ENCODE measurements at places on chromosomes 2 and 18.
A peak's percentile ranks its signal among the peaks of the same experiment; 100 is the strongest.

DNA sequence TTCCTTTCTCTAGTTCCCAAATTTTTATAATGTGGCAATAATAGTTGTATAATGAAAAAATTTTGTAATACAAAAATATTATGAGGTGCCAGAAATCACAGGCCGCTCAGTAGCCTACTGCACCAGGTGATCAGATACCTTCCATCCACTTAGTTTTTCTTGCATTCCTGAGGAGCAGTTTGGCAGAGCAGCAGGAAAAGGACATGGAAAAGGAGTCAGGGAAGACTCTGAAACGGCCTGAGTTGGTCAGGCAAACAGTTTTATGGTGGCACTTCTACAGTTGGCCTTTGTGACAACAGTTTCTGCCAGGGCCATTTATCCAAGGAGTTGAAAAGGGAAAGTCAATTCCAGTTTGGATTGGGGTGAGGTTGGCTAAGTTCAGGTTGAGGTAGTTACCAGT lies 165.4 kb upstream of the ALPP start:
- no peak for DNase-seq

DNA sequence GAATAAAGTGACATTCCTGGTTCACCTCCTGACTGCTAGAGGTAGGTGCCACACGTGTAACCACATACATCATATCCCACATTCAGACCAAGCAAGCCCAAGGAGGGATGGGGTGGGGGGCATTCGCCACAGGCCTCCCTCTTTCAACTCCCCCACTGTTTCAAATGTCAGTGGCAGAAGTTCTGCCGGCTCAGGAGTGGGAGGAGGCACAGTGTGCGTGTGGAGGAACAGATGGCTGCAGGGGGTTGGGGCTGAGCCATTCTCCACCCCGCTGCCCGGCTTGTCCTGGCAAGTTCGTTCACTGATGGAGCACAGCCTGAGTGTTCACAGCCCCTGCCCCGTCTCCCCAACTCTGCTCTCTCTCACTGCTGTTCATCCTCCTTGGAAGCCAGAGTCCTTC lies 75.4 kb upstream of the TANC1 start:
- no peak for DNase-seq

- no peak for DNase-seq
Measured at GRCh38 chr2:231015478-231015877, 19.6 kb downstream of the SPATA3 start.

DNA sequence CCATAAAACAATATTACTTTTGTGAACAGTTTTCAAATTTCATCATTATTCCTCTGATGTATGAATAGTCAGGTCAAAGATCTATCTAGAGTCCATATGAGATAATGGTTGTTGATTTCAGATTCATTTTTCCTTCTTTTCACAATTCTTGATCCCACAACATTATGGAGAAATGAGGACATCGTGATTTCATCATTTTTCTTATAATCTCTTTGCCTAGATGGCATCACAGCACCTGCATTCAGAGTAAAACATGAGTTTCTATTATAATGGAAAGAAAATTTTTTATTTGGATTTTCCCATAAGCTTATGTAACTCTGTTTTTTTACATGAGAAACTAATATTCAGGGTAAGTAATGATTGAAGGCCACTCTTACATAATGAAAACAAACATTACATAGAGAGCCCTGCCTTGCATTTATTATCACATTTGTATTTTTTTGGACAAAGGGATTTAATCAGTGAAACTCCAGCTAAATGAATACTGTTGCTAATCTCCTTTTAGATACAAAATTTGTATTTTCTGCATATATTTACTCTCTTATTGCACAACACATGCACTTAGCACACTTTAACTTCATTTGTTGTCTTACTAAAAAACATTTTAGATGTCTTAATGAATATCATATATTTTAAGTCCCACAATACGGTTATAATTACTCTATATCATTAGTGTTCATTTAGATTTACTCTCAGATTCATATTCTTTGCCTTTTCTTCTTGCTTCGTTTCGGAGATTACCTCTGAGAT lies 188.4 kb upstream of the KYNU start:
- no peak for DNase-seq

DNA sequence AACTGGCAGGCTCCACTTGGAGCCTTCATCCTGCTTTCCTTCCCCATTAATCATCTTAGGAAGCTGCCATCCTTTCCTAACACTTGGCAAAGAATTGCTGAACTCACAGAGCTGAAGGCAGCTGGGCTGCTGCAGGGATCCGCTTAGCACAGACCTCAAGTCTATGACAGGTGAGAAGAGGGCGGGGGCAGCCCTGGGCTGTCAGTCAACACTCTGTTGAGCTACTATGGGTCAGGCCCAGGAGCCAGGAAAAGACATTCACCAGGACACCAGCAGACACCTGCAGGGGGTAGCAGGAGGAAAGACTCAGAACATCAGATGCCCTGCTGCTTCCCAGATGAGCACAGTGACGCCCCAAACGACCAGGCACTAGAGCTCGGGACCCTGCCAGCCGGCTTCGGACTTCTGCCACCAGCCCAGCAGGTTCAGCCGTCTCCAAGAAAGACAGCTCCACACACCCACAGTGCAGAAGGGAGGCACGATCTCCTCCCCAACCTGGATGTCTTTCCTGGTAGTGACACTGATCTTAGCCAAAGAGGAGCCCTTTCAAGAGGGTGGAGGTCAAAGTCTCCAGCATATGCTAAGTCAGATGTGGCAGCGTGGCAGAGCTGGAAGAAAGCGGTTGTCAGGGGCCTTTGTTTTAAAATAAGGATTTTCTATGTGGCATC lies 55.2 kb downstream of the SNORC start:
- no peak for DNase-seq

DNA sequence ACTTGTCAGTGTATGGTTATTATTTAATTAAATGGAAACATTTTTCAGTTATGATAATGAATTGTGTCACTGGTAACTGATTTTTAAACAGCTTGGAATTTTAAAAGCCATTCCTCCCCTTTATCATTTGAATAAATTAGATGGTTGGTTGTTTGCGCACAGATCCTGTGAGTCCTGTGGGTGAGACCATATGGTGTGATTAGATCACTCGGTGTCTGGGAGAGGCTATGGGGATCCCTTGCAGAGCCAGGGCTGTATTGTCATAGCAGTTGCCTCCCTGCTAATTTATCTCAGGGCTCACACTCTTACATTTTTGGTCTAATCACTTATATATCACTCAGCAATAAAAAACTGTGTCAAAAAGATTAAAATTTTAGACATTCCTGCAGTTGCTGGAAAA lies 133.5 kb downstream of the ASXL3 start:
- no peak for DNase-seq

GRCh38 chr18:60038731-60039130 lies 138.9 kb downstream of the PMAIP1 start:
- DNase-seq, result no peak

- no peak for DNase-seq
Measured at GRCh38 chr18:10047237-10047636, 133.4 kb downstream of the VAPA start.

GRCh38 chr2:120434492-120435308 lies 88.8 kb downstream of the INHBB start:
- no peak for DNase-seq

DNA sequence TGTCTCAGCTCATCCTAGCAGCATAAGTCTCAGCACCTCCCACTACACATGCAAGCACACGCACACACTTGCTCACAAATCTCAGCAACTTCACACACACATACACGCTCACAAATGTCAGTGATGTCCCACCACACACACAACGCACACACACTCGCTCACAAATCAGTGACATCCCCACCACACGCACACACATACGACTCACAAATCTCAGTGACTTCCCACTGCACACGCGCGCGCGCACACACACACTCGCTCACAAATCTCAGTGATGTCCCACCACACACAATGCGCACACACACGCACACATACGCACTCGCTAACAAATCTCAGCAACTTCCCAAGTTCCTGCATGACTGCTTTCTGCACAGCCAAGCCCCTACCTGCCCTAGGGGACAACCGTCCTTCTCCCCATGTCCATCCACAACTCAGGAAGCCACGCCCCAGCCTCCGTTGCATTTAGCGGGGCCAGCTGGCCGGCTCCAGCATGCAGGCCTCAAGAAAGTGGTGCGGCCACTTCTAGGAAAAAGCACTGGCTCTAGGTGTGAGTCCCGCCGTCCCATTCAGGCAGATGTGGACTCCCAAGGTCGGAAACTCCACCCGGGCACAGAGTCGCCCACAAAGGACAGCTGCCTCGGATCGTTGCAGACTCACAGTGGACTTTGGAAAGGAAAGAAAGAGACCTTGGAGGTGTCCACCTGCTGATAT lies 180.1 kb upstream of the SALL3 start:
- DNase-seq, result no peak

- DNase-seq, result no peak
Measured at GRCh38 chr2:241025639-241026038, 27.2 kb downstream of the SNED1 start.

- DNase-seq, result no peak
Measured at GRCh38 chr2:191977754-191978153, 130.9 kb upstream of the CAVIN2 start.

DNA sequence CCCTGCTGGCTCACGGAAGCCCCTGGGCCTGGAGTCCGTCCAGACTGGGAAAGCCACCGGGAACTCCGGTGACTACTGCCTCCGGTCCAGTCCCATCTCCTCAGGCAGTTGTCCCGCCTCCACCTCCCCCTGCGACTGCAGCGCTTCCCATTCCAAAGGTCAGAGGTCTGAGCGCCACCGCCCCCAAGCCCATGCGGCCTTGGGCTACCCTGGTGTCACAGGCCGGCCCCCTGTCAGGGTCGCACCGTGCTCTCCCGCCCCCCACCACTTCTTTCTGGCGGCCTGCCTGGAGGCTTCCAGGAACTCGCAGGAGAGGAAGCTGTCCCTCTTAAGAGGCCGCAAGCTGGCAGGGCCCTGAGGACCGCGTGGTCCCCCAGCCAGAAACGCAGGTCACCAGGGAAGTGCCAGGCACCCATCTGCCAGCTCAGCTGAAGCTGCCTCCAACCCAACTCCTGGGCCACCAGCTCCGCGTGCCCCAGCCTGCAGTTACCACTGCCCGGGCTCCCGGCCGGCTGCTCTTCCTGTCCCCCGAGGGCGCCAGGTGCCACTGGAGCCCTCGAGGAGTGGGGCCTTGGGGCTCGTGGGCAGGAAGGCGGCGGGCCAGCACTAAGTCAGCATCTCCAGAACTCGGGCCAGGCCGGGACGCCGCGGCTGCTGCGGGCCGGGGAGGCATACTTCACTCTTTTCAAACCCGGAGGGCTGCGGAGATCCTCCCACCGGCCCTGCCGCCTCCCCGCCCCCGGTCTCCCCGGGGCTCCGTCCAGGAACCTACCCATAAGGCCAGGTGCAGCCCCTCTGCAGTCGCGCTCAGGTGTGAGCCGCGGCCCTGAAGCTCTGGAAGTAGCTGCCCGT lies 83.3 kb upstream of the POMC start:
- DNase-seq, result peak; percentile 47

GRCh38 chr2:61014763-61015162 lies 2.8 kb upstream of the PEX13 start:
- no peak for DNase-seq

DNA sequence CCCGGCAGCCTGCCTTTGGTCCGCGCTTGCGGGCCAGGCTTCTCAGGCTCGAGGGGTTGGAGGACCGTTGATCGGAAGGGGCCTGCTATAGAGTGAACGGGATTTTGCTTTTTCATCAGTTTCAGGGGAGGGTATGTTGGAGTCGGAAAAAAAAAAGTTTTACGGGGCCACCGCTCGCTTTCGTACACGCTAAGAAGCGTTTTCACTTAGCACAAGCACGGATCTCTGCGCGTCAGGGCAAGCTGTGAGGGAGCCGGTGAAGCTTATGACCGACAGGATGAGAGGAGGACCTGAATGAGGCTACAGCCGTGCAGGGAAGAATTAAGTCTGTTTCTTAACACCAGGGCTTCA lies 443 bp downstream of the CPSF3 start:
- no peak for DNase-seq

DNA sequence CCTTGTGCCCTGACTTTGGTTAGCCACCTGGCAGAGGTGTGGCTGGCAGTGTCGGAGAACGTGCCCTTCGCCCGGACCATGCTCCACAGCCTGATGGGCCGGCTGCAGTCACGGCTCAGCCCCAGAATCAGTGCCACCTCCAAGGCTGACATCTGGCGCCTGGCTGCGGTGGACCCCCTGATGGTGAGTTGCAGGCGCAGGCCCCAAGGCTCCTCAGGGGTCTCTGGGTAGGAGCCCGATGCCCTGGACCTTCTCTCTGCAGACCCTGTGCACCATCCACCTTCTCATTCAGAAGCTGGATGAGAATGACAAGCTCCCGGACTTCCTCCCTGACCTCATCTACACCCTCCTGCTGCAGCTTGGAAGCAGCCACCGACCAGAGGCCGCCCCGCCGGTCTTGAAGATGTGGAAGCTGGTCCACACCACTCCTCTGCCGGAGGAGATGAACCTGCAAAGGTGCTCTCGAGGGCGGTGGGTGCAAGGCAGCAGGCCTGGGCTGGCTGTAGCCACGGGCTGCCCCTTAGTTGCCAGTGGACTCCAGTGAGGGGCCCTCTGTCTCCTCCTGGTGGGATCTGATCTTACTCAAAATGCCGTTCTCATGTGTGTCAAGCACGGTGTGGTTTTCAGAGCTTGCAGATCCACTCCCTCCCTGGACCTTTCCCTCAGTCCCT lies 32.1 kb downstream of the HJURP start:
- no peak for DNase-seq

DNA sequence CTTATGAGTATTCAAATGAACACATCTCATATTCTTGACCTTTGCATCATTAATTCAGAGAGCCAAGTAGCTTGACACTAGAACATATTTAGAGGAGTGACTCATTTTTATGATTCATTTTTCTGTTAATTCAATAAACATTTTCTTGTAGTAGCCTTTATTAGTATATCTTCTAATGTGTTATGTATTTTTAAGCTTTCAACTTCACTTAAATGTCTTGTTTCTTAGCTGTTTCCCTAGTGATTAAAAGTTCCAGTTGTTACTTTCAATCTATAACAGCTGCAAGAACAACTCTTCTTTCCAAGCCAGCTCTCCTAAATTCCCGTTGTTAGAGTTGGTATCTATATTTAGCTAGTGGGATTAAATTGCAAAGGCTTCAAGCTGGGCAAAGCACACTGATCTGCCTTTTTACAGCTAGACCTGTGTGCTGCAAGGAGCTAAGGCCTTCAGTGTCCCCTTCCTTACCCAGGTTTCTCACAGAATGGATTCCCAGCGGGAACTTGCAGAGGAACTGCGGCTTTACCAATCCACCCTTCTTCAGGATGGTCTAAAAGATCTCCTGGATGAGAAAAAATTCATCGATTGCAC lies at the start of gene KLHL41:
KLHL41 (plus strand) TSS at position 405 of the 588 bp plus-strand sequence; CDS start at position 482, 77 bp downstream.
- DNase-seq, result no peak

GRCh38 chr2:19664646-19665045 lies 237.1 kb downstream of the TTC32 start:
- DNase-seq, result no peak

DNA sequence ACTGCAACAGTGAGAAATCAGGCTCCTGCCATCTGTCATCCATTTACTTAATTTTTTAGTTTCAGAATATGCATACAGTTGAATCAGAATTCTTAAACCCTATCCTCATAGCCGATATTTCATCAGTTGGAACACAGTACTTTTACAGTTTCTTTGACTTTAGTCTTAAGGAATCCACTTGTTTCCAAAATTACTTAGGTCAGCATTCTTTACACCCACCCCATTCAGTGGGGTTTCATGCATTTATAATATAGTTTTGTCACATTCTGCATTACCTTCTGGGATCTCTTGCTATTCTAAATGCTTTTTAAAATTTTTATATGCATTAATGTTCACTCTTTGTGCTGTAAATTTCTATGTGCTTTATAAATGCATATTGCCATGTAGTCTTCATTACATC lies 400.4 kb upstream of the LRRTM4 start:
- DNase-seq, result no peak
